Activated T-cell treated with anti-CD3 and anti-CD28 coated beads, Interleukin-2, amount 50 U/mL, for 72 hours (primary cell): ENCODE measurements at places on chromosomes 3 and 15. TPM values are rescaled to one million over a fixed set of nuclear protein-coding genes. Genes with fewer than 3 reads are reported as not detected.
A peak's percentile ranks its signal among the peaks of the same experiment; 100 is the strongest.

CNBP gene
- 450 TPM for total RNA-seq

SERPINI1 gene
- 3.9 TPM for total RNA-seq

SI gene
- not detected for total RNA-seq

- peak; percentile 25 for DNase-seq
Observed at GRCh38 chr3:139388821-139389551, 461 bp downstream of the COPB2 start.

- DNase-seq, result no peak
Observed at GRCh38 chr3:13561967-13562366, 13.0 kb downstream of the FBLN2 start.

DNA sequence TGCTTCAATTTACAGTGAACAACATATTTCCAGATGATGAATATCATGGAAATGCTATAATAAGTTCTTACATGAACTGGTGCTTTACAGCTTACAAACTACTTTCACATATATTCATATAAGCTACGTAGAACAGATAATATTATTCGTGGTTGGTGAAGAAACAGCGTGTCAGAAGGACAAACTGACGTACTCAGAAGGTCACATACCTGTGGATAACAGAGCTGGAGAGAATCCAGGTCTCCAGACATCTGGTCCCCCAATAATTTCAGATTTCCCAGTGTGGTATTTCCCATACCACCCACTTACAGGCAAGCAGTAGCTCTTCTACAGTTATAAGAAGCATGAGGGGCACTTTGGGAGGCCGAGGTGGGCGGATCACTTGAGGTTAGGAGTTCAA, 156.6 kb downstream of the PLD1 start:
- DNase-seq, result no peak

GRCh38 chr3:13708871-13709595, 160.1 kb downstream of the FBLN2 start:
- DNase-seq, result no peak

DNA sequence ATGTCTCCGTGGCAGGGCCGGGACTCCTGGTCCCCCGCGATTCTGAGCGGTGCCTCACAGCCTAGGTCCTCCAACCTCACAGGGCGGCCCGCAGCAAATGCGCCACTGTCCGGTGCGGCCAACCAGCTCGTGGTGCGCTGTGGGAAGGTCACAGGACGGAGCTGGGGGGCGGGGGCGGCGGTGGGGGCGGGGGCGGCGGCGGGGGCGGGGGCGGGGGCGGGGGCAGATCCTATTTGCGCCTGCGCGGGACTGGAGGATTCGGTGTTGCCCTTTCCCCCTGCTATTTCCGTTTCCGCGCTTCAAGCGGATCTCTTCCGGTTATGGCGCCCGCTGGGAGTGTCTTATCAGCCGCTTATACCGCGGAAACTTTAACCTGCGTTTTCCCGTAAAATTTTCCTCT, 106.7 kb upstream of the SNRPN start:
- no peak for DNase-seq

DNA sequence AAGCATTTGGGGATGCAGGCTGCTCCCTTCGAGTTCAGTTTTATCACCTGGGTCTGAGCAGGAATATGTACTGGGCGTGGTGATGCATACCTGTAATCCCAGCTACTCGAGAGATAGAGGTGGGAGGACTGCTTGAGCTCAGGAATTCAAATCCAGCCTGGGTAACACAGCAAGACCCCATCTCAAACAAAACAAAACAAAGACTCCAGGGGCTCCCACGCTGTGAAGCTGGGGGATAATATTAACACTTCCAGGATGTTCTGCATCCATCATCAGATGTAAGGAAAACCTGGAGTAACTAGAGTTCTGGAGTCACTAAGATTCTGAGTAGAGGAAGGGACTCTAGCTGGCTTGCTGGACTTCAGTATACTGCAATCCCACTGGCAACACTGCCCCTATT, 40.6 kb downstream of the LYZL4 start:
- DNase-seq, result no peak

GRCh38 chr3:52798978-52799476, 4.4 kb downstream of the ITIH3 start:
- peak; percentile 16 for DNase-seq

- DNase-seq, result no peak
Observed at GRCh38 chr3:20657560-20657959, 471.6 kb upstream of the SGO1 start.
